Smooth muscle cell of the pulmonary artery (primary cell): ENCODE measurements at places on chromosomes 5 and 9. TPM values are rescaled to one million over a fixed set of nuclear protein-coding genes. Genes with fewer than 3 reads are reported as not detected.

Gene HSDL2
- 31.3 and 41.8 TPM in 2 replicates for total RNA-seq

Gene RLN2
- total RNA-seq, result not detected in 2 replicates

Gene NR2F1
- 9.1 and 10.2 TPM in 2 replicates for total RNA-seq

Gene PCDHB13
- total RNA-seq, result 0.59 and 1.8 TPM in 2 replicates

Gene POU5F2
- 1.1 and 1.2 TPM in 2 replicates for total RNA-seq

Gene GPRIN1
- total RNA-seq, result 2.1 and 2.9 TPM in 2 replicates

Gene THBS4
- total RNA-seq, result 0.63 and 2.1 TPM in 2 replicates

Gene MEGF10
- under 0.01 and 3.0 TPM in 2 replicates for total RNA-seq

Gene PLCXD3
- total RNA-seq, result 1.7 and 4.0 TPM in 2 replicates

Gene PPWD1
- 25.9 and 31.3 TPM in 2 replicates for total RNA-seq

Gene ZFP62
- total RNA-seq, result 17.4 and 17.5 TPM in 2 replicates

Gene CDH10
- 0.72 and 2.4 TPM in 2 replicates for total RNA-seq

Gene HTR4
- total RNA-seq, result 0.07 and 3.3 TPM in 2 replicates

Gene OXCT1
- 50.7 and 57.1 TPM in 2 replicates for total RNA-seq

Gene FAM78A
- total RNA-seq, result 0.69 and 0.85 TPM in 2 replicates

Gene GPBP1
- 39.8 and 52.9 TPM in 2 replicates for total RNA-seq

Gene RNF38
- 13.6 and 14.4 TPM in 2 replicates for total RNA-seq

Gene TUSC1
- 9.4 and 10.0 TPM in 2 replicates for total RNA-seq

Gene PCDHGA2
- total RNA-seq, result 2.8 and 4.2 TPM in 2 replicates

Gene EEIG1
- total RNA-seq, result 24.6 and 44.9 TPM in 2 replicates

Gene IFNK
- not detected in 2 replicates for total RNA-seq

Gene OR2V1
- not detected in 2 replicates for total RNA-seq

Gene ARID3C
- 0.13 and 0.36 TPM in 2 replicates for total RNA-seq

Gene TMEM232
- 0.79 and 3.3 TPM in 2 replicates for total RNA-seq

Gene CAMLG
- 34.7 and 36.2 TPM in 2 replicates for total RNA-seq

Gene AP3B1
- 45.3 and 53.1 TPM in 2 replicates for total RNA-seq

Gene GDNF
- total RNA-seq, result 0.13 and 0.69 TPM in 2 replicates

Gene ASTN2
- total RNA-seq, result 11.7 and 12.0 TPM in 2 replicates

Gene SPATA31D4
- not detected in 2 replicates for total RNA-seq

Gene NR4A3
- total RNA-seq, result 2.2 and 8.9 TPM in 2 replicates

Gene SV2C
- total RNA-seq, result under 0.01 TPM in 1 of 2 replicates, not detected in the other

Gene LOX
- 669 and 1,031 TPM in 2 replicates for total RNA-seq

Gene TOR2A
- total RNA-seq, result 3.5 and 3.8 TPM in 2 replicates

Gene ADAMTS19
- total RNA-seq, result 0.03 and 0.33 TPM in 2 replicates

Gene SLC30A5
- 87.1 and 109 TPM in 2 replicates for total RNA-seq

Gene DMRT3
- total RNA-seq, result not detected in 2 replicates

Gene HAVCR2
- 0.33 and 0.39 TPM in 2 replicates for total RNA-seq

Gene MYORG
- total RNA-seq, result 2.2 and 2.5 TPM in 2 replicates

Gene IL5
- not detected in 2 replicates for total RNA-seq

Gene ABCA2
- 81.1 and 129 TPM in 2 replicates for total RNA-seq

Gene TTC23L
- not detected in 2 replicates for total RNA-seq

Gene IL9
- total RNA-seq, result not detected in 2 replicates

Gene PCBD2
- 3.6 TPM in 2 replicates for total RNA-seq

Gene NR2F1-AS1
- 10.7 and 11.4 TPM in 2 replicates for total RNA-seq

Gene PCDHB15
- 0.59 and 0.91 TPM in 2 replicates for total RNA-seq

Gene SPARC
- total RNA-seq, result 3,440 and 4,647 TPM in 2 replicates

Gene ANKRD33B
- total RNA-seq, result 2.0 and 5.5 TPM in 2 replicates

Gene RAD50
- 28.2 and 29.7 TPM in 2 replicates for total RNA-seq

Gene PAM
- 796 and 1,190 TPM in 2 replicates for total RNA-seq

Gene IFNA17
- not detected in 2 replicates for total RNA-seq

Gene GRIN3A
- total RNA-seq, result not detected in 2 replicates

Gene LCN10
- total RNA-seq, result 0.33 TPM in 1 of 2 replicates, not detected in the other

Gene CCDC183
- total RNA-seq, result 0.52 and 0.89 TPM in 2 replicates

Gene PCDHGA9
- total RNA-seq, result 5.2 and 5.5 TPM in 2 replicates

Gene PCDHB12
- total RNA-seq, result 0.26 and 0.46 TPM in 2 replicates
